Stimulated activated CD4-positive, alpha-beta T cell treated with anti-CD3 and anti-CD28 coated beads, Interleukin-1b, Interleukin-23, amount 100 ng/mL, for 1 hour (primary cell): ENCODE measurements at places on chromosomes 4 and X.

DNA sequence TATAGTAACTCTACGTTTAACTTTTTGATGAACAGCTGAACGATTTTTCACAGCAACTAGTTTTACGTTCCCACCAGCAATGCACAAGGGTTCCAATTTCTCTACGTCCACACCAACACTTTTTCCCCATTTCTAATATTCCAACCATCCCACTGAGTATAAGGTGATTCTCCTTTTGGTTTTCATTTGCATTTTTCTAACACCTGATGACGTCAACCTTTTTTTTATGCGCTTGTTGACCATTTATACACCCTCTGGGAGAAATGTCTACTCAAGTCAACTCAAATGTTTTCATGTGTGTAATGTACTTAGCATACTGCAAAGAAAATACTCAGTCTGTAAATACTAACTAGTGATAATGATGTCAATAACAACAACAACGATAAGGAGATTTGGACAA is 177.2 kb upstream of the TENM3 start:
- DNase-seq = no peak

DNA sequence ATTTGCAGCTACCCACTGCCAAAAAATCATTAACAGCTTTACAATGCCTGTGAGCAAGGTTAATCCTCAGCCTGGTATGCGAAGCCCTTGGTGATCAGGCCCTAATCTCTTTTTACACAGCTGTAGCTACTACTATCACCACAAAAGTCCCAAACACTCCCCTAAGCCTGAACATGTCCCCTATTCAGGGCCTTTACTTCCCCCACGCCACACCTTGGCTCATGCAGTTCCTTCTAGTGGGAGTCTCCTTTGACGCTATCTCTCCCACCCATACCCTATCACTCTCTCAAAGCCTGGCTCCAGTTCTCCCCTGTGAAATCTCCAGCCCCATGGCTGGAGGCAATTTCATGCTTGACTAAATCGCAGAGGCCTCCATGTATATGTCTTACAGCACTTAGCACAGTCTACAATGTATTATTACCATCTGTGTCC is 90.6 kb upstream of the CBR4 start:
- no peak for DNase-seq

GRCh38 chrX:69556060-69557011 is 52.2 kb downstream of the NALF2 start:
- no peak for DNase-seq

- DNase-seq = no peak
Measured at GRCh38 chr4:180860089-180860720, 1383.0 kb upstream of the TENM3 start.

GRCh38 chr4:171891038-171891437 is 77.8 kb downstream of the GALNTL6 start:
- no peak for DNase-seq

- no peak for DNase-seq
Measured at GRCh38 chr4:128661479-128661878, 148.0 kb upstream of the JADE1 start.

DNA sequence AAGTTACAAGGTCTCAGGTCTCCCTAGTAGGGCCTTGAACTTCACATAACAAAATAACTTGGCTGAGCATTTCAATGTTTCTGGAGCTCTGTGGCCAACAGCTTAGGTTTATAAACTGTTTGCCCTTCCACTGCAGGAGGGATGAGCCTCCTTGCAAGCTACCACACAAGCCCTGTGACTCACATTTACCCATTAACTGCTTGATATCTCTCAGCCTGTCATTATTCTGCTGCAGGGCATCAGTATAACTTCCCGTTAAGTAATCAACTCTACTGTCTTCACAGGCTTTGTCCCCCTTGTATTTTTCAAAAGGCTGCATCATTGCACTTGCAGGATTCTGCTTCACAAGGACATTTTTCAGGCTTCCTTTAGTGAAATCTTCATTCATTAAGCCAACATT is 151.7 kb upstream of the CXCL13 start:
- DNase-seq = no peak

- DNase-seq = no peak
Measured at GRCh38 chrX:134006484-134007161, 21.2 kb upstream of the GPC3 start.

DNA sequence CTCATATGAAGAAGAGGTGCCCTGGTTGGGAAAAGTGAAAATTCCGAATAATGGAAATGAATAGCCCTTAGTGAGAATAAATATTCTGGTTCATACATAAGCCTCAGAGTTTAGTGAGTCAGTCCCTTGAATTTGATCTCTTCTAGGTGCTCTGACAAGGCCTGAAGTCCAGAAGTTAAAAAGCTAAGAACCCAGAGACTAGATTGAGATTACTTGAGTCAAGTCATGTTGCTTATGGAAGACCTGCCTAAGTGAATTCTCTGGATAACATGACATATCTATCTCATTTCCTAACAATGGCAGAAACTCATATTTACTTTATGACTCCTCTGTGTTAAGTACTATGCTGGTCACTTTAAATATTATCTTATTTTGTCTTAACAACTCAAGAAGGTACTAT is 10.5 kb upstream of the PRSS48 start:
- no peak for DNase-seq

DNA sequence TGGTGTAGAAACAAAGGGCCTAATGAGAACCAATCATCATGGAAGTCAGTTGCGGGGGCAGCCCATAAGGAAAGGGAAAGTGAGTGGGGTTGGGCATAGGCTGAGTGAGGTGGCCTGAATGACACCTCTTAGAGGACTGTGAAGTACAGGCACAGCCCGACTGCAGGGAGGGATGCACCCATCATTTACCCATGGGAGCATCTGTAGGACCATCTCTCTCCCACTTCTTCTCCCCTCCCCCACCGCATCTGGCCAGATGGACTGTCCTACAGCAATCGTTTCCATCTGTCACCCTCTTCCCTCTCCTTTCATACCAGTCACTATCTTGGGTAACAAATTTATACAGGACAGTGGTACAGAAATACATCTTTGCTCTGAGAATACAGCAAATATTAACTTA is 4.2 kb downstream of the STBD1 start:
- no peak for DNase-seq

DNA sequence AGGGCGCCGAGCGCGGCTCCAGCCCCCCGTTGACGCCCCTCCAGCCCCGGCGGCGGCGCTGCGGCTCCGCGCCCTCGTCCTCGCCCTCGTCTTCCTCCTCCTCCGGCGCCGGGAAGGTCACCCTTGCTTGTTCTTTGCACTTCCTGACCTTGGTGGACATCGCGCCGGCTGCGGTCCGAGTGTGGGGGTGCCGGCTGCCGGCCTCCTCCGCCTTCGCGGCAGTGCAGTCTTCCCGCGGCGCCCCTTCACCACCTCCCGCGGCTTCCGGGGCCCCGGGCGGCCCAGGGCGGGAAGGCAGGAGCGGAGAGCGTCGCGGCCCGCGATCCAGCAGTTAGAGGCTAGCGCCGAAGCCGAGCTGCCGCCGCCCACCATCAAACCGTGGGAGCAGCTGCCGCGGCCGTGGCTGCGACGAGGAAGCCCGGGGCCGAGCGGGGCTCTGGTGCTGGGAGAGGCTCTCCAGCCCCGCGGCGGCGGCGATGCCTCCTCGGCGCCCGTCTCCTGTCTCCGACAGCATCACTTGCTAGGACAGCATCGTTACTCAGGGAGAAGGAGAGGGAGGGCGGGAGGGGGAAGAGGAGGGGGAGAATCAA is at the start of gene TRPC3:
Gene TRPC3 (minus strand): TSS at position 540 of the 590 bp plus-strand sequence. CDS start 380 bp downstream, at position 160.
- DNase-seq = peak; percentile 4

GRCh38 chr4:3803475-3803847 is 37.3 kb downstream of the ADRA2C start:
- no peak for DNase-seq

- peak; percentile 76 for DNase-seq
Measured at GRCh38 chrX:41923211-41923977, at the start of gene CASK. CASK (minus strand) TSS chrX:41923554; CDS start chrX:41922988, 566 bp downstream.

GRCh38 chr4:26850528-26850927 is 10.1 kb upstream of the STIM2 start:
- no peak for DNase-seq
